ENCODE measurements at places on chromosomes 5 and 9. TPM values are rescaled to one million over a fixed set of nuclear protein-coding genes. Genes with fewer than 3 reads are reported as not detected.

The NEUROG1 gene
- total RNA-seq: not detected

The SLC45A2 gene
- total RNA-seq: not detected

The SIT1 gene
- 99.9 TPM for total RNA-seq

GRCh38 chr5:40603378-40603777 is 76.3 kb upstream of the PTGER4 start:
- H3K27ac ChIP-seq: no peak overlapping the region
- H3K4me3 ChIP-seq: no peak overlapping the region
- no peaks in the 10 kb centered on the region for H3K36me3 ChIP-seq
- no peaks in the 10 kb centered on the region for H3K27me3 ChIP-seq
- no peak for DNase-seq

DNA sequence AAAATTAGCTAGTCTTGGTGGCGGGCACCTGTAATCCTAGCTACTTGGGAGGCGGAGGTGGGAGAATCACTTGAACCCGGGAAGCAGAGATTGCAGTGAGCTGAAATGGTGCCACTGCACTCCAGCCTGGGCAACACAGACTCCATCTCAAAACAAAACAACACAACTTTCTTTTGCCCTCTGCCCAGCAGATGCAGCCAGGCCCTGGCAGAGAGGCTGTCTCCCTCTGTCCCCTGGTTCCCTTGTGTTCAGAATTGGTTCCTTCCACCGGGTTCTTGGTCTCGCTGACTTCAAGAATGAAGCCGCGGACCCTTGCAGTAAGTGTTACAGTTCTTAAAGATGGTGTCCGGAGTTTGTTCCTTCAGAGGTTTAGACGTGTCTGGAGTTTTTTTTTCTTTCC is 30.2 kb upstream of the CEP72 start:
- no peaks in the 10 kb centered on the region for H3K4me1 ChIP-seq
- H3K27me3 ChIP-seq: peaks cover 27% of the 10 kb centered on the region
- H3K27ac ChIP-seq: no peak overlapping the region
- H3K4me3 ChIP-seq: no peak overlapping the region

DNA sequence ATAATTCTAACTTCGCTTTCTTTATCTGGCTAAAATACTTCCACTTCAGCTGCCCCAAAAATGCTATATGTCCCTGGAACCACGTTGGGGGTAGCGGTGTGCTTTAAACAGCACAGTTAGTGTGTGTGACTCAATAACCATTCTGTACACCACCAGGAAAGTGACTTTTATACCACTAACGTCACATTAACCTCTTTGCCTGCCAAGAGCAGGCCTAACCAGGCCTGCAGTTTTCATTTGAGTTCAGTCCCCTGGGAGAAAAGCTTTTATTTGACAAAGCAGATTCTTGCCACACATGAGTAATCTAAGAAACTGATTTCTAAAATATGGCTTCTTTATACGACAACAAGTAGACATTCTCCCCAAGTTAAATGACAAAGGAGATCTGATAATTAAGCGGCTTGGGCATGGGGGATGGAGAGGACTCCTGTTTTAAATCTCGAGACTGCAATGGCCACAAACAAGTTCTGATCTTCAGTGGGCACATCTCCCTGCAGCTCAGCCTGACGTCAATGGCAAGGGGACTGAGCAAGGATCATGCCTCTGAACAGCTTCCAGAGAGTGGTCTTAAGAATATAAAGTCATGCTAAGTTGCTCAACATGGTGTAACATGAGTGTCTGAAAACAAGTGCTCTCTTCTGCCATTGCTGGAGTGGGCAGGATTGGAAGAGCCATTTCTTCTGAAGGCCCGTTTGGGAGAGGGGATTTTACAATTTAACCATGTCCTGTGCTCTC is 91.8 kb downstream of the GLIS3 start:
- H3K4me1 ChIP-seq: no peaks in the 10 kb centered on the region
- DNase-seq: no peak
- H3K27me3 ChIP-seq: no peaks in the 10 kb centered on the region
- no peak overlapping the region for H3K4me3 ChIP-seq
- no peak overlapping the region for H3K27ac ChIP-seq
- H3K36me3 ChIP-seq: no peaks in the 10 kb centered on the region

- peaks cover 31% of the 10 kb centered on the region for H3K27me3 ChIP-seq
- DNase-seq: no peak
- H3K4me1 ChIP-seq: no peaks in the 10 kb centered on the region
- no peak overlapping the region for H3K4me3 ChIP-seq
- H3K36me3 ChIP-seq: no peaks in the 10 kb centered on the region
- H3K27ac ChIP-seq: no peak overlapping the region
Observed at GRCh38 chr5:136030252-136030651, 1.5 kb downstream of the TGFBI start.

DNA sequence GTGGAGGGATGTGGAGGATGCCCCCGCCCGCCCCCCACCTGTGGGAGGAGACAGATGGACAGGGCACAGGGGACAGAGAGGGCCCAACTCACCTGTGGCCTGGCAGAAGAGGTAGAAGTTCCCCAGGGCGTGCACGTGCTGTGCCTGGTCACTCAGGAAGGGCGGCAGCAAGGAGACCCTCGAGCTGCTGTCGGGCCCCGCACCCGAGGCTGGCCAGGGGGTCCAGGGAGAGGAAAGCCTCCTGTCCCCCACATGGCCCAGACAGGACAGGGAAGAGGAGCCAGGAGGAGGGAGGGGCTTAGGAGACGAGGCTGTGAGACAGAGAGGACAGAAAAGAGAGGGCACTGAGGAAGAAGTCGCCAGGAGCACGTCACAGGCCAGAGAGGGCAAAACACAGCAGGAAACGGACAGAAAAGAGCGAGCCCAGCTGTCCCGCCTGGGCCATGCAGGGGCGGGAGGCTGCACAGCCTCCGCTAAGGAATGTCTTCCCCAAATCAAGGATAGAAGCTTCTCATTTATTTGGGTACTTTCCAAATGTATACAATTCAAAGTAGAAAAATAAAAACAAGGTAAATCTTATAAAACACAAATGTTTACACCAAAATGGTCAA is 58.5 kb downstream of the SECISBP2 start:
- H3K4me1 ChIP-seq: peaks cover 58% of the 10 kb centered on the region
- no peak overlapping the region for H3K4me3 ChIP-seq
- H3K27ac ChIP-seq: peak overlapping the region; percentile 13
- H3K36me3 ChIP-seq: peaks cover 49% of the 10 kb centered on the region

DNA sequence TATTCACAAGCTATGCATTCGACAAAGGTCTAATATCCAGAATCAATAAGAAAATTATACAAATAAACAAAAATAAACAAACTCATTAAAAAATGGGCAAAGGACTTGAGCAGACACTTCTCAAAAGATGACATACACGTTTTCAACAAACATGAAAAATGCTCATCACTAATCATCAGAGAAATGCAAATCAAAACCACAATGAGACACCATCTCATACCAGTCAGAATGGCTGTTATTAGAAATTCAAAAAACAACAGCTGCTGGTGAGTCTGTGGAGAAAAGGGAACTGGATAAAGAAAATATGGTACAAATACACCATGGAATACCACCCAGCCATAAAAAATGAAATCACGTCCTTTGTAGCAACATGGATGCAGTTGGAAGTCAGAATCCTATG is 45.1 kb upstream of the PUM3 start:
- H3K36me3 ChIP-seq: no peaks in the 10 kb centered on the region
- H3K4me1 ChIP-seq: no peaks in the 10 kb centered on the region
- H3K4me3 ChIP-seq: no peak overlapping the region
- DNase-seq: no peak
- H3K27ac ChIP-seq: no peak overlapping the region

DNA sequence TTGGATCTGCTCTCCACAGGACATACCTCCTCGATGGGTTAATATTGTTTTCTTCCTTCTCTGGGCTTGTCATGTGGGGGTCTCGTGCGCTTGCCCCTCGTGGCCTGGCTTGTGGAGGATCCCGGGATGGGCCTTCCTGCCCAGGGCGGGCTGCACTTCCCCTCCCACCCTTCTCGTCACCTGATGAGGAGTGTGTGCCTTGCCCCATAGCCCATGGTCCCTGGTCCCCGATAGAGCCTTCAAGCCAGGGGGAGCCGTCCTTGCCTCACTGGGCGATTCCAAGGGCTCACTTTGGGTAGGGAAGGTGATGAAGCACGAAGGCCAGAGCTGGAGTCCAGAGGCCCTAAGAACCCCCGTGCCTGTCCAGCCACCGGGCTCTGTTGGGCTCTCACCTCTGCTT is 28.7 kb downstream of the DYNC2I2 start:
- H3K4me1 ChIP-seq: no peaks in the 10 kb centered on the region
- DNase-seq: no peak
- H3K27me3 ChIP-seq: no peaks in the 10 kb centered on the region
- H3K36me3 ChIP-seq: peaks cover 27% of the 10 kb centered on the region
- H3K27ac ChIP-seq: no peak overlapping the region
- H3K4me3 ChIP-seq: no peak overlapping the region

DNA sequence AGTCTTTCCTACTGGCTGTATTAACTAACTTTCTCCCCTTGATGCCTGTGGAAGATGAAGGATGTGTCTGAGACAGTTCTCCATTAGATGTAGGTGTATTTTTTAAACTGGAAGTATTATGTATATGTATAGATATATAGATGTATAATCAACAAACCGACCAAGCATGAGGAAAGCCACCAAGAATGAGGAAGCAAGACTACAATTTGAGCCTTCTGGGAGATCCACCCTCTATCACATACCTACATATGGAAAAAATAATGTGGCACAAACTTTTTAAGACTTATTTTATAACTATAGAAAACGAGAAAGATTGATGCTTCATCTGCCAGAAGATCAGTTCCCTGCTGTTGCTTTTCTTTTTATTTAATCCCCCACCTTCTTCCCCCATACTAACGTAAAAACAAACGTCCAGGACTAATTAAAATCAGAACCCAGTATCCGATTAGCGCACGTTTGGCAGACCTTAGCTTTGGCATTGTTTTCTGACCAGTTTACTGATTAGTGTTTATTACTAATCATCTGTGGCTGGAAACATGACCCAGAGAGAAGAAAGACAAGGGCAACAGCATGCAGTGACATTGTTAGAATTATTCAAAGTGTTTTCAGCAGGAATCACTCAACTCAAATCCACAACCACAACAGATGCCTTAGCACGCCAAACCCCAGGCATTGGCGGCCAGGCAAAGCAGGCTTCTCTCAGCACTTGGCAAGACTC is 490.2 kb downstream of the EBF1 start:
- H3K4me1 ChIP-seq: no peaks in the 10 kb centered on the region
- no peak overlapping the region for H3K27ac ChIP-seq
- H3K4me3 ChIP-seq: no peak overlapping the region
- H3K27me3 ChIP-seq: no peaks in the 10 kb centered on the region

- H3K27me3 ChIP-seq: no peaks in the 10 kb centered on the region
- peaks cover 7% of the 10 kb centered on the region for H3K4me1 ChIP-seq
- no peak overlapping the region for H3K4me3 ChIP-seq
- H3K36me3 ChIP-seq: no peaks in the 10 kb centered on the region
- DNase-seq: no peak
Observed at GRCh38 chr9:121711281-121711680, 59.8 kb downstream of the DAB2IP start.

- H3K36me3 ChIP-seq: no peaks in the 10 kb centered on the region
- peaks cover 6% of the 10 kb centered on the region for H3K27me3 ChIP-seq
- H3K4me1 ChIP-seq: no peaks in the 10 kb centered on the region
- no peak overlapping the region for H3K4me3 ChIP-seq
- no peak for DNase-seq
Observed at GRCh38 chr5:139862313-139862712, 66.7 kb downstream of the PSD2 start.

DNA sequence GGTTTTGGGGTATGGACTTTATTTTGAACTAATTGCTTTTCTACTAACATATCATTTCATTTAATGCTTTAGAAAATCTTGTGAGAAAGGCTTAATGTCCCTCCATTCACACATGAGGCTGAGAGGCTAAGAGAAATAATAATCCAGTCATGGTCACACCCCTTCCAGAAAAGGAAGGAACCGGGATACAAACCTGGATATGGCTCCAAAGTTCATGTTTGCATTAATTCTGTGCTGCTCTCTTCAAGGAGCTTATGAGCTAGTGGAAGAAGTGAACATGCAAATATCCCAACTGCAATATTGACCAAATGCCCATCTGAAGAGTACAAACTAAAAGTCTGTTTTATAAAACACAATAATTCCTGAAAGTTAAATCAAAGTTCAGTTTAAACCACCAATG is 732.1 kb upstream of the RIOK2 start:
- no peak overlapping the region for H3K27ac ChIP-seq
- H3K36me3 ChIP-seq: no peaks in the 10 kb centered on the region
- no peak for DNase-seq
